ENCODE measurements at places on chromosomes 4 and X.

DNA sequence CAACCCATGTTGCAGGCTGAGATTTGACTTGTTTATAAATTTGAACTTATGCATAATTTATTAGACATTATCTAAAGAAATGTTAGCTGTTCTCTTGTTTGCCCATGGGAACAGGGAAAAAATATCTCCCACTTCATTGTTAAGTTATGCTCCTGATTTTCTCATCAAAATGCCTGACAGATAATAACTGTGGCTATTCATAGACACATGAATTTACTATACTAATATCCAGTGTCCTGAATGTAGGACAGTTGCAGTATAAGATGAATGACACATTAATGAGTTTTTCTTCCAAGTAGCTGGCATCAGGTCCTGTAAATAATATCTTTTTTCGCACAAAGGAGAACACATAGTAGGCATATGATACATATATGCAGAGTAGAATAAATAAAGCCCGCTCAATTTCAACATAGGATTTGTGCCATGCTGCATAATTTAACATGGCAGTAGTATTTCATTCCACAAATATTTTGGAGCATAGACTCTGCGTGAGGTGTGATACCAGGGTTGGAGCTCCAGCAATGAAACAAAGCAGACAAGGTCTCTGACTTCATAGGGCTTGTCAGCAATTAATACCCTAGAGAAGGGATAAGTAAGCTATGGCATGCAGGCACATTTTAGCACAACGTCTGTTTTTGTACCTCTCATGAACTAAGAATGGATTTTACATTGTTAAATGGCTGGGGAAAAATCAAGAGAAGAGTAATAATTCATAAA is 40.4 kb upstream of the DDX53 start:
- no peak for DNase-seq

DNA sequence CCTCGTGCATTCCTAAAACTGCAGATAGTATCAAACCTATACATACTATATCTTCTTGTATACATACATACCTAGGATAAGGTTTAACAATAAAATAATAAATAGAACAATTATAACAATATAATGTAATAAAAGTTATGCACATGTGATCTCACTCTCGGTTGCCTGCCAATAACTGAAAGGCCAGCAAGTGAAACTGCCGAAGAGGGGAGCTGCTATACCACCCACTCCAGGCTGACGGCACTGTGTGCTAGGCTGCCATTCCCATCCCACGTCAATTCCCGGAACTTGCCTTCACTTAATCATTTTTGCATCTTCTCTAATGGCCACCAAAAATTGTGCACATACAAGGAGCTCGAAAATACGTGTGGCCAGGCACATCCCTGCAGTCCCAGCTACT is 451.1 kb upstream of the FAT1 start:
- DNase-seq = no peak

DNA sequence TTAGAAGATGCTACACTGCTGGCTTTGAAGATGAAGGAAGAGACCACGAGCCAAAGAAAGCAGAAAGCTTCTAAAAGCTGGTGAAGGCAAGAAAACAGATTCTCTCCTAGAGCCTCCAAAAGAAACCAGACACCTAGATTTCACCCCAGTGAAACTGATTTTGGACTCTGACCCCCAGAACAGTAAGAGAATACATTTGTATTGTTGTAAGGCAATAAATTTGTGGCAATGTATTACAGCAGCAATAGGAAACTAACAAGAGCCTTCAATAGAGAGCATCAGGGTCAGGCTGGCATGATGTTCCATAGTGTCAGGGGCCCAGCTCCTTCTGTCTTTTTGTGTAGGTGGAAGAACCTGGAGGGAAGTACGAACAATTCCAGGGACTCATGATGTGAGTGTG is 6.0 kb upstream of the TEC start:
- DNase-seq = no peak

GRCh38 chr4:112279025-112279881 is 6.5 kb downstream of the TIFA start:
- no peak for DNase-seq

DNA sequence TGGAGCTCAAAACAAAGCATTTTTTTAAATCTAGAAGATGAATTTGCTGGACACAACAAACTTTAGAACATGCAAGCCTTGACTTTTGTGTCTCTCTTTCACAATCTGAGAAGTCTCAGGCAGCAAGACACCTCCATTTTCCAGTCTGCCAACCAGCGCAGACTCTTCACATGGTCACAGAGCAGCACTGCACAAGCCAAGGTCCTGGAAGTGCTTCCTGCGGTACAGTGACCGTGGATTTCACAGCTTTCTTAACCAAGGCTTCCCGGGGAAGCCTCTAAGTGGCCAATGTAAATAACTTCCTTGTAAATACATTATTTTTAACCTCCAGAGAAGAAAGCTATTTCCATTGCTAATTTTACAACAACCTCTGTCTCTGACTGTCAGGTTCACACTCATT is 31.2 kb downstream of the ZNF827 start:
- DNase-seq = no peak

DNA sequence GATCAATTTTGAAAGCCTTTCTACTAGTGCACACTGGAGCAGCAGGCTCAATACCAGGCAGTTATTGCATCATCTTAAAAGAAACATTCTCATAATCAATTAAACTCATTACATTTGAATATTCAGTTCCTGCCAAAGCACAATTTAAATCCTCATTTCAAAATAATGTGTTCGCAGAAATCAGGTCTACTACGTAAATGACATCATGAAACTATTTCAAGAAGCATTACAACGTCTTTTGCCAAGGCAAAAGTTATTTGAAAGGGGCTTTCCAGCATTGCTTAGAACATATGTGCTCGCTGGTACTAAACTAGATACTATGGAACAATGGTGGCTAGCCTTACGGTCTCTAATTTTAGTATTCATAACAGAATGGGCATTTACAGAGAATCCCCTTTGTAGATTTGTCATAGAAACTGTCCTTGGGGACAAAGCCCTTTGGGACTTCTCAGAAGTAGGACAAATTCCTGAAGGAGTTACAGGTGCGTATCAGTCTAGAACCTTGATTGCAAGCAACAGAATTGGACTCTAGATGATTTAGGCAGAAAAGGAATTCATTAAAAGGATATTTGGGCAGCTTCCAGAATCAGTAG is 27.6 kb upstream of the HUWE1 start:
- DNase-seq = no peak

DNA sequence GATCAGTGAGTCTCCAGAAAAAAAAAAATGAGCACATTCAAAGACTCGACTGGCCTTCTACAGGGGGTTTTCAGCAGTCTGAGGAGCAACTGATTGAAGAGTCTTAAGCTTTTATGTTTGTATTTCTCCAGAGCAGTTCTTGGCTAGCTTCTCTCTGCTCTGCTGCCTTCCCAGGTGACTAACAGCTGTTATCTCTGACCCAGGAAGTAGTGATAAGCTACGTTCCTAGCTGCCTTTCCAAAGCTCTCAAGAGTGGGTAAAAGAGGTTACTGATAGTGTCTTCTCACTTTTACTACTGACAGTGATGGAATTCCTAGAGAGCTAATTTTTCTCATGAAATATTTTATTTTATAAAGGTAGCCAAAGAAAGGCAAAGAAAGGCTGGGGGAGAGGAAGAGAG is 66.6 kb downstream of the ENOX2 start:
- no peak for DNase-seq

DNA sequence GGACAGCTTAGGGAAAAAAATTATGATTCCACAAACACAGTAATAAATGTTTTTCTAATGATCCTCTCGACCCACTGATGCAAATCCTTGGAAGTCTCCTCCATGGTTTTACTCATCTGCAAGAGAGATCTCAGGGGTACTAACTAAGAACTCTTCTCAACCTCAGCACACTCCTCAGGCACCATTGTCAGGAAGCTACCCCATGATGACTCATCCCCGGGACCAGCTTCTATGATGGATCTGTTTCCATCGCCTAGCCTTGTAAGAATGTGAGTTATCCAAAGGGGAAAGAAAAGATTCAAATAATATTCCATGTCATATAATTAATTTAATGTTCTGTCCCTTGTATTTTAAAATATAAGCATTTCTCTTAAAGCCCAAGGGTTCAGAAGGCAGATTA is 816.1 kb upstream of the IGFBP7 start:
- no peak for DNase-seq
